ENCODE measurements at places on chromosomes 1 and 21.
A peak's percentile ranks its signal among the peaks of the same experiment; 100 is the strongest.

DNA sequence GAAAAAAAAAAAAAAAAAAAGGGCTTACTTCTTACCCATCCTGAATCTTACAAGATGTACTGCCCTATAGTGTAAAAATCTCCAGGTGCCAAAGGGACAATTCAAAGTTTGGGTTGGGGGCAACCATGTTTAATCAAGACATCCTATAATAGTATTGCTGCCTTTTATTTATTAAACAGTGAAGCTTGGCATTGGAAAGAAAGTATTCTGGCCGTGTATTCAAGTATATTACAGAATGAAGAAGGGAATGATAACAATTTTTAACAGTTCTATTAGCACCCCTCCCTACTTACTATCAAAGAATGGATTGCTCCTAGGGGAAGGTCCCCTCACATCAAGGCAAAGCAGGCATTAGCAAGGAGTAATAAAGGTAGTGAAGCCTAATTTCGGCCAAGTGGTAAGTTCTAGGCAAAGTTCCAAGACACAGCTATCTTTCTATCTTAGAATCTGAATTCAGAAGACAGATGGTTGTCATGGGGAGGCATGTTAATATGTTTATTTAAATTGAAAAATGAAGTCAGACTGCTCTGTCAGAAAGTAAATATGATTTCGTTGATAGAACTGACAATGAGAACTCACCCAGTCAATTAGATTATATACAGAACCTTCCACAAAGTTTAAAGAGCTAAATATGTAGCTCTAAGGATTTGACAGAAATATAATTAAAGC lies 24.6 kb downstream of the ST7L start:
- H3K4me1 ChIP-seq: no peaks in the 10 kb centered on the region
- no peaks in the 10 kb centered on the region for H3K27me3 ChIP-seq
- H3K36me3 ChIP-seq: peaks cover 19% of the 10 kb centered on the region
- no peak overlapping the region for H3K4me3 ChIP-seq
- no peak overlapping the region for H3K27ac ChIP-seq

DNA sequence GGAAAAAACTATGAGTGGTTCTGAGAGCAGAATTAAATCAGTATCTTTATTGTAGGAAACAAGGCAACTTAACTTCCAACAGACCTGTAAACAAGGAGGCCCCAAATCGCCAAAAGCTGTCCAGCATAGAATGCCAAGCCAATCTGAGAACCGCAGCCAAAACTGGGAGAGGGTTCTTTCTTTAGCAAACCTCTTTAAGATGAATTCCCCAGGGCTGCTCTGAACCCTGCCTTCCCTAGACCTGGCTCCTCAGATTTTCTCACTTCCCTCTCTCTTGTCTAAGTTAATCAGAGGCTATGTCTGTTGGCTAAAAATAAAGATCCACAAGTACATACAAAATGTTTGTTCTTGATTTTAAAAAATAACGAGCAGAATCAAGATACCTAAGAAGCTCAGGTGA lies 141.4 kb downstream of the SMYD3 start:
- H3K27me3 ChIP-seq: no peaks in the 10 kb centered on the region
- no peak for DNase-seq
- H3K27ac ChIP-seq: no peak overlapping the region
- H3K36me3 ChIP-seq: peaks cover 17% of the 10 kb centered on the region
- H3K4me1 ChIP-seq: peaks cover 6% of the 10 kb centered on the region

DNA sequence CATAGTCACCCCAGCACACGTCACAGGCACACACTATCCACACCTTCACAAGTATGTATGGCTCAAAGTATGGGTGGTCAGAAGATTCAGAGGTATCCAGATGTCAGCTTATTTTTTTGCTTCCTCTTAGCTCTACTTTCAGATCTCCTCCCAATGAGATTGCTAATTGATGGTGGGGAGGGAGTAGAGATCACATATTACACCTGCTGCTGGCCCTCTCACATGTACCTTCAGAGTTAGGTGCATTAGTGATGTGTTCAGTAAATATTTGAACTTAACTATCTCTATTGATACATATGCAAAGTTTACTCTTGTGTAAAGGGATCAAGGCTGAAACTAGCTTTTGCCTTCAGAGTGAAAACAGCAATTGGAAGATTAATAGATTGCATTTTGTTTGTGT lies 262.6 kb downstream of the PCP4 start:
- H3K4me3 ChIP-seq: no peak overlapping the region
- no peak for DNase-seq
- no peaks in the 10 kb centered on the region for H3K27me3 ChIP-seq
- H3K4me1 ChIP-seq: peaks cover 7% of the 10 kb centered on the region
- no peaks in the 10 kb centered on the region for H3K36me3 ChIP-seq
- no peak overlapping the region for H3K27ac ChIP-seq

- DNase-seq: no peak
- H3K4me3 ChIP-seq: peak overlapping the region; percentile 99
- no peaks in the 10 kb centered on the region for H3K27me3 ChIP-seq
- no peaks in the 10 kb centered on the region for H3K36me3 ChIP-seq
Measured at GRCh38 chr1:99970713-99971255, 988 bp downstream of the SLC35A3 start.

DNA sequence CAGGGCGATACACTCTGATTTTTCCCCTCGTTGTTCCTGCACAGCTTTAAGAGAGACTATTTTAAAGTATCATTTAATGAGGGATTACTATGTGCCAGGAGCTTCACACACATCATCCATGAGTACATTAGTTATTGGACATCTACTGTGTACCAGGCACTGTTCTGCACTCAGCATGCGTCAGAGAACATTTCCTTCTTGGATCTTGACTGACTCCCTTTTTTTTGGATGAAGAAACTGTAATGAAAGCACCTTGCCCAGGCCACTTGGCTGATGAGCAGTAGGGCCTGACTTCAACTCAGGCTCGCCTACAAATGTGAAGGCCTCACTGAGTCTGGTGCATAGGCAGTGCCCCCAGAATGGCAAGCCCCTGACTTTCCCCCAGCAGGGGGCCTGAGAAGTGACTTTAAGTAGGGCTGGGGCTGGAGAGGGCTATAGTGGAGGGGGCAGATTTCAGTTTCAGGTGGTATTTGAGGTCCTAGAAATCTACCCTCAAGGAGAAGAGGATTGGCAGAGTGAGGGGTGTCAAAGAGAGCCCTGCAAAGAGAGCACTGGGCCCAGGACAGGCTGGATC lies 50.0 kb downstream of the PTPRU start:
- DNase-seq: no peak
- H3K27me3 ChIP-seq: no peaks in the 10 kb centered on the region
- H3K36me3 ChIP-seq: no peaks in the 10 kb centered on the region
- H3K27ac ChIP-seq: no peak overlapping the region
- no peak overlapping the region for H3K4me3 ChIP-seq

- H3K27me3 ChIP-seq: no peaks in the 10 kb centered on the region
- no peak overlapping the region for H3K4me3 ChIP-seq
- no peaks in the 10 kb centered on the region for H3K36me3 ChIP-seq
- DNase-seq: no peak
Measured at GRCh38 chr1:172380441-172381244, 39.8 kb upstream of the C1orf105 start.

GRCh38 chr1:54129858-54130257 lies 22.9 kb downstream of the CDCP2 start:
- H3K4me3 ChIP-seq: no peak overlapping the region
- no peak for DNase-seq
- H3K36me3 ChIP-seq: no peaks in the 10 kb centered on the region
- no peaks in the 10 kb centered on the region for H3K27me3 ChIP-seq
- H3K27ac ChIP-seq: no peak overlapping the region

GRCh38 chr21:45136927-45137611 lies 62.7 kb downstream of the ADARB1 start:
- H3K27me3 ChIP-seq: no peaks in the 10 kb centered on the region
- DNase-seq: peak; percentile 90
- H3K27ac ChIP-seq: 0 out of 2 replicates have a peak overlapping the region, but pooled peaks have one; percentile 22
- no peak overlapping the region for H3K4me3 ChIP-seq
- no peaks in the 10 kb centered on the region for H3K36me3 ChIP-seq

DNA sequence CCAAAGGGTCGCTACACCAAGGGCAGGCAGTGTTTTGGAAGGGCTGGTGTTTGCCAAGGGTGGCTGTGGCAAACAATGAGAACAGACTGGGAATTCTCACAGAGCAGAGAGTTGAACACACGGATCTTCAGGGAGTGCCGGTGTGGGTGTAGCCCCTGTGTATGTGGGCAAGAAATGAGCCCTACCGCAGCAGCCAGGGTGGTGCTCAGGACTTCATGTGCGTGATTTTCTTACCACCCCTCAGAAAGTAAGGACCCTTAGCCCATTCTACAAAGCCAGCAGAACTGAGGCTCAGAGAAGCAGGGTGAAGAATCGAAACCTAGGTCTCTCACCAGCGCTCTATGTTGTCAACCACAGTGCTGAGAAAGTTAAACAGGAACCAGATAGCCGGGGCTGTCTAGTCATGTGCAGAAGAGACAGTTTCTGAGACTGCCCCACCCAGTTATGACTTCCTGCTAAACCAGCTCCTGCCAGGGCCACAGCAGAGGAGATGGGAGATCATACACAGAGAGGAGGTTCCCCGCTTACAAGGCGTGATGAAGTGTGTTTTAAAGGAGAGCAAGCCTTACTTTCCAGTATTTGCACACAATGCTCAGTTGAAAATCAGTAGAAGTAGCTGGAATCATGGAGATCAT lies 21.9 kb upstream of the MORC3 start:
- no peaks in the 10 kb centered on the region for H3K4me1 ChIP-seq
- no peak for DNase-seq
- peaks cover 32% of the 10 kb centered on the region for H3K27me3 ChIP-seq

- no peak overlapping the region for H3K4me3 ChIP-seq
- H3K27me3 ChIP-seq: peaks cover 3% of the 10 kb centered on the region
- H3K36me3 ChIP-seq: peaks cover 4% of the 10 kb centered on the region
- H3K27ac ChIP-seq: no peak overlapping the region
- peak; percentile 8 for DNase-seq
Measured at GRCh38 chr1:227780101-227781044, 35.1 kb upstream of the PRSS38 start.

- H3K27ac ChIP-seq: no peak overlapping the region
- peaks cover 1% of the 10 kb centered on the region for H3K27me3 ChIP-seq
- no peak overlapping the region for H3K4me3 ChIP-seq
Measured at GRCh38 chr1:56881417-56881816, 26.8 kb downstream of the C8A start.

DNA sequence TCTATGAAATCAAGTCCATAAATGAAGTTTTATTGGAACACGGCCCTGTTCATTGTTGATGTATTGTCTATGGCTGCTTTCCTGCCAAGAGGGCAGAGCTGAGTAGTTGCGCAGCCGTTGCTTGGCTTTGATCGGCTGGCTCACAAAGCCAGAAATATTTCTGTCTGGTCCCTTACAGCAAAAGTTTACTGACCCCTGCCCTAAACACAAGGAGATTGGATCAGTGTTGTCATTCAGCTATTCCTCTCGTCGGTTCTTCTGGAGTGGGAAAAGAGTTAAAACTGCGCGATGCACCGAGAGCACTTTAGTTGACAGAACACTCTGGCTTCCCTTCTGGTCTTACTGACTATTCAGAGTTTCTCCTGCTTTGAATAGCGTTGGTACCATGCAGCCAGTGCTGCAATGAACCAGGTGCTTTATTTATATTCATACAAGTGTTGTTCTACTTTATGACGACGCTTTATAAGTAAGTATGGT lies 868 bp downstream of the ZBTB40 start:
- H3K36me3 ChIP-seq: no peaks in the 10 kb centered on the region
- DNase-seq: no peak
- peak overlapping the region; percentile 79 for H3K4me3 ChIP-seq
- peak overlapping the region; percentile 11 for H3K27ac ChIP-seq
- H3K4me1 ChIP-seq: peaks cover 36% of the 10 kb centered on the region

GRCh38 chr1:113684153-113684541 lies 75.1 kb downstream of the PHTF1 start:
- no peaks in the 10 kb centered on the region for H3K27me3 ChIP-seq
- no peak for DNase-seq
- no peak overlapping the region for H3K27ac ChIP-seq
- peaks cover 13% of the 10 kb centered on the region for H3K4me1 ChIP-seq

DNA sequence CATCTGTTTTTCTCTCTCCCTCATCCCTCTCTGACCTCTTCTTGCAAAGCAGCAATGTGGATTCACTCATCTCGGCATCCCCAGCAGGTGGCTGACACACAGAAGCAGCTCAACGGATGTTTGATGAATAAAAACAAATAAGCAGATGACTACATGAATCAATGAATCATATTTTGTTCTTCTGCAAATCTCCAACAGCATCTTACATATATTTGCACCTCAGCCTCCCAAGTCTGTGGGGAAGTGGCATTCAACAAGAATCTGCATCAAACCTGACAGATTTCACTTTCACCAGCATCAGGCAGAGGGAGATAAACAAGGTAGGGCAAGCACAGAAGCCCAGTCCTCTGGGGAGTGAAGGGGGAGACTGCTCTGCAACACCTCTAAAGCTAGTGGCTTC lies 34.0 kb downstream of the CAPN8 start:
- no peak overlapping the region for H3K4me3 ChIP-seq
- no peaks in the 10 kb centered on the region for H3K27me3 ChIP-seq
- DNase-seq: no peak
- no peak overlapping the region for H3K27ac ChIP-seq

DNA sequence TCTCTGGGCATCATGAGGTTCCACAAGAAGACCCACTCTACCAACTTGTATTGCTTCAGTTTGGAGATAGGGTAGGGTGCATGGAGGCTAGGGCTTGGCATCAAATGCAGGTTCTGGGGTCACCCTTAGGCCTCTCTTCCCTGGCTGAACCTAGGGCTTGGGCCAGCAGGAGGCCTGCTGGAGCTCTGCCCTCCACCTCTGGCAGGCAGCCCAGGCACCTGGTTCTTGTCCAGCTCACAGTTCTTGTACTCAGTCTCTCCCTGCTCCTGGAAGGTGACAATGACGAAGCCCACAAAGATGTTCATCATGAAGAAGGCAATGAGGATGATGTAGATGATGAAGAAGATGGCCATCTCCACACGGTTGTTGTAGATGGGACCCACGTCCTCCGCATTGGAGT lies 37.5 kb upstream of the KIF21B start:
- no peaks in the 10 kb centered on the region for H3K27me3 ChIP-seq
- H3K4me3 ChIP-seq: no peak overlapping the region
- H3K36me3 ChIP-seq: no peaks in the 10 kb centered on the region

- DNase-seq: no peak
- peaks cover 16% of the 10 kb centered on the region for H3K4me1 ChIP-seq
- no peak overlapping the region for H3K4me3 ChIP-seq
- no peaks in the 10 kb centered on the region for H3K27me3 ChIP-seq
- H3K36me3 ChIP-seq: no peaks in the 10 kb centered on the region
- no peak overlapping the region for H3K27ac ChIP-seq
Measured at GRCh38 chr1:43760745-43761317, 53.5 kb downstream of the ST3GAL3 start.
